ENCODE measurements at places on chromosomes 1 and 21. TPM values are rescaled to one million over a fixed set of nuclear protein-coding genes. Genes with fewer than 3 reads are reported as not detected.

Gene KRTAP6-2
- total RNA-seq: not detected

Gene KANK4
- total RNA-seq: 0.19 TPM

Gene LCE1B
- not detected for total RNA-seq

Gene PTPN7
- 3.8 TPM for total RNA-seq

Gene ANXA9
- 1.2 TPM for total RNA-seq

Gene CR1L
- total RNA-seq: not detected

Gene MNDA
- total RNA-seq: 1.3 TPM

Gene PLA2G2F
- not detected for total RNA-seq

Gene ZNF695
- 0.23 TPM for total RNA-seq

Gene TNFRSF9
- not detected for total RNA-seq

Gene VASH2
- 1.3 TPM for total RNA-seq

GRCh38 chr1:173152598-173152997 lies 54.5 kb downstream of the TNFSF4 start:
- DNase-seq: no peak

DNA sequence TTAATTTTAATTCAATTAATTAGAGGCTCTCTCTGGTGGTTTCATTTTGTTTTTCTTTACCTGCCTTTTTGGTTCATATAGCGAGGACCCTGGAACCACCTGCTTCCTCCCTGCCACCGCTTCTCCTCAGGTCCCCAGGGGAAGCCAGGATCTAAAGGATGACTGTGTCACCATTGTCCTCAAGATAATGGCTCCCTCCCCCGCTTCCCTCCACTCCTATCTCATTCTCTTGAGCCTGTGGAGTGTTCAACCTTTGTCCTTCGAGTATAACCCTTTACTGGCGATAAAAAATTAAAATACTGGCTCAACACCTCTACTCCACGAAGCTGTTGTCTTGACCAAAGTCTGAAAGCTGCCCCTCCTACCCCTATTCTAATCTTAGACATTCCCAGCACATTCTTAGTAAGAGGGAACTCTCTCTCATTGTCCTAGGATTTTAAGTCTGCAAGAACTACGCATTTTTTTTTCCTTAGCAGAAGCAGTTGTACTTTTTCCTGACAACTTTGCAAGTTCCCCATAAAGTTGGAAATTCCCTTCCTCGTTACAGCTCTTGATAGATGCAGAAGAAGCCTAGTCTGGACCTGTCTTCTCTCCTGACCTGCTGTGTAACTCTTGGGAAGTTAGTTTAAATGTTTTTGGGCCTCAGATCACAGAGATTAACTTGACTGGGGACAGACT lies 12.6 kb upstream of the MAPKAPK2 start:
- no peak for DNase-seq

- no peak for DNase-seq
Measured at GRCh38 chr1:210603123-210603522, 274.4 kb downstream of the HHAT start.

DNA sequence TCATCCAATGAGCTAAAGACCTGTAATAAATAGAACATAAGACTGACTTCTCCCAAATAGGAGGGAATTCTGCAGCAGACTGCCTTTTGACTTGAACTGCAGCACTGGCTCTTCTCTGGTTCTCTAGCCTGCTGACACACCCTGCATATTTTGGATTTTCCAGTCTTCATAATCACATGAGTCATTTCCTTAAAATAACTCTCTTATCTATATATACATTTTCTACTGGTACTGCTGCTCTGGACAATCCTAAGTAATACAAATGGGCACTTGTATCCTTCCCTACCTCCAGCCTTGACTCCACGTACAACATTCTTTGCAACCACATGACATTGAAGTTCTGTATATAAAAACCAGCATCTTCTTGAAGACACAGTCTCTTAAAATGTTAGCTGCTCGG lies 429.4 kb upstream of the TMPRSS15 start:
- DNase-seq: no peak

DNA sequence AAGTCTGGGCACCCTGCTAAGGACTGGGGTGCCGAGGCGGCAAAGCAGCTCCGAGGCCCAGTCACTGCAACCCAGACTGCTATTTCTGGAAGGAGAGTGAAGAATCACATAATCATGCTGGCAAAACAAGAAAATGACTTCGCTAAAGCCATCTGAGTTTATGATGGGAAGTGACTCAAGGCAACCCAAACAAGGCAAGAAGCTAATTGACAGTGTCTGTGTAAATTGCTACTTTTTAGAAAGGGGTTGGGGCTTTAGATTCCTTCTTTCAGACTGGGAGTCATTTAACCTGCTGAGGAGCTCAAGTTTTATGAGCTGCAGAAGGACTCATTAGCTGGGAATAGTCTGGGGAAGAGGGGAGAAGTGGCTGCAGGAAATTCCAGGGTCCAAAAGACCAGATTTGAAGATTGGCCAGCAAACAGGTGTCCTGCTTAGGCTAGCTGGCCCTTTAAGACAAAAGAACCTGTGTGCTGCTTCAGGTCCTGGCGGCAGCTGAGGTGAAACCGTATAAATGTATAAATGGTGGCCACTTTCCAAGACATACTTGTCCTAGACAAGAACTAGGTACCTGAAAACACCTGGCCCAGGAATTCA lies 28.1 kb downstream of the TSHB start:
- no peak for DNase-seq

GRCh38 chr1:64878931-64879611 lies 87.3 kb downstream of the JAK1 start:
- DNase-seq: no peak

- DNase-seq: no peak
Measured at GRCh38 chr1:60692031-60692430, 390.3 kb upstream of the NFIA start.

GRCh38 chr1:155160128-155160527 lies 13.0 kb downstream of the KRTCAP2 start:
- DNase-seq: no peak

GRCh38 chr1:1869469-1869868 lies 21.4 kb downstream of the GNB1 start:
- no peak for DNase-seq

DNA sequence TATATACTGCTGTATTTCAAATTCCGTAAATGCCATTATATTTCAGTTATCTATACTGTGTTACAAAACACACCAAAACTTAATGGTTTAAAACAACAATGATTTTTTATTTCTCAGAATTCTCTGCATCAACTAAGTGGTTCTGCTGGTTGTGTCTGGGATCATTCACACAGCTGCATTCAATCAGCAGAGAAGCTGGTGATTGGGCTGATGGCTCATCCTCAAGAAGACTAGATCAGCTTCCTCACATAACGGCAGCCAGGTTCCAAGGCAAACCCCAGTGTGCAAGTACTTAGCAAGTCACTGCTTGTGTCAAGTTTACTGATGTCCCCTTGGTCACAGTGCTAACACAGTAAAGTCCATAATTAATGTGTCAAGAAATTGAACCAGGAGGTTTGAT lies 86.3 kb upstream of the VANGL1 start:
- DNase-seq: no peak

GRCh38 chr21:34613679-34614627 lies 960 bp downstream of the RCAN1 start:
- no peak for DNase-seq

GRCh38 chr1:155241069-155241679 lies 14.1 kb downstream of the ENTREP3 start:
- no peak for DNase-seq

GRCh38 chr1:178011465-178011828 lies 41.6 kb upstream of the SEC16B start:
- no peak for DNase-seq

DNA sequence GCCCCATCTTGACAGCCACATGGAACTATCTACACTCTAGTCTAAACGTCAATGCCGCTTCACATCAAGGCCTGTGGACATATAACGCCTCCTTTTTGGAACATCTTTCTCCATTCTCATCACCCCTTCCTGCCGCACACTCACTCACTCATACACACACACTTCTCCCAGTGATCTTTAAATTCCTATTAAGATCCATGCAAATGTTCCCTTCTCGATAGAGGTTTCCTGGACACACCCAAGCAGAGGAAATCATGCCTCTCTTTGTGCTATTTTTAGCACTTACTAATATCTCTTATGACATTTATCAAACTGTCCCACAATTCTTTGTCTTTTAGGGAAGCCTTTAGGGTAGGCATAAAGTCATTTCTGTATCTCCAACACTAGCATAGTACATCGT lies 28.2 kb upstream of the SLAMF9 start:
- DNase-seq: no peak

DNA sequence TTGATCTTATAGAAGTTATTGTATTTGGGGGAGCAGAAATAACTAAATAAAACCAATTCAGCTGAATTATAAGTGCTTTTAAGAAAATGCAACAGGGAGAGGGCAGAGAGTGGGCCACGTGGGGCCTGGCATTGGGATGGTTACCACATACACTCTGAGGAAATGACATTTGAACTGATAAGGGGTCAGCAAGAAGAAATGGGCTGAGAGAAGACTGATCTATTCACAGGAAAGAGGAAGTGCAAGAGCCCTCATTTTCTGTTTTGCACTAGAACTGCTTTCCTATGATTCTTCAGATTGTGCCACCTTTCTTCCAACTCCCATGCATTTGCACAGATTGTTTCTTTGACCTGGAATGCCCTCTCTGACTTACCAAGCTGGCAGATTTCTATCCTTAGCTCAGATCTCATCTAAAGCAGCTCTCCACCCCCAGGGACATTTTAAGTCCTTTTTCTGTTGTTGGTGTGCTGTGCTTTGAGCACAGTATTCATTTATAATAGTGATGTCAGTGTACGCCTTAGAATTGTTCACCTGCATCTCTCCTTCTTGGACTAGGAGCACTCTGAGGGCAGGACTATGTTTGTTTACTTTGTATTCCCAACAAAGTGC lies 115.9 kb downstream of the FGGY start:
- DNase-seq: no peak

- no peak for DNase-seq
Measured at GRCh38 chr1:156006666-156007376, 13.9 kb downstream of the SSR2 start.

DNA sequence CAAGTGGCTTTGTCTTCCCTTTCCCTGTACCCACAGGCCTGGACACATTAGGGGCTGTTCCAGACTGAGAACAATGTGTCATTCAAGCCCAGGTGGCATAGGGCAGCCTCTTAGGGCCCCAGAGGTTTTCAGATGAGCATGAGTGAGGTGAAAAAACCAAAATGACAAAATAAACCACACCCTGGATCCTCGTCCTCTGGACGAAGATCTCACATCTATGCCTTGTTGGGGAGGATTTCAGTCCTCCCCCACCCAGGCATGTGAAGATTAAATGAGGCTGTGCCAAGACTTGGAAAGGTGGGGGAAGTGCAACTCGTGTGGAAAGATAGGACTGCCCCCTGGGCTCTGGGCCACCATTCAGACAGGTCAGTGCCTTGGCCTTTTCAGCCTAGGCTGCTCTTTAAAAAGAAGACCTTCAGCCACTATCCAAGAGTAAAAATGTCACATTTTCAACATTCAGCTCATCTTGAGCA lies 32.8 kb upstream of the IL19 start:
- no peak for DNase-seq

DNA sequence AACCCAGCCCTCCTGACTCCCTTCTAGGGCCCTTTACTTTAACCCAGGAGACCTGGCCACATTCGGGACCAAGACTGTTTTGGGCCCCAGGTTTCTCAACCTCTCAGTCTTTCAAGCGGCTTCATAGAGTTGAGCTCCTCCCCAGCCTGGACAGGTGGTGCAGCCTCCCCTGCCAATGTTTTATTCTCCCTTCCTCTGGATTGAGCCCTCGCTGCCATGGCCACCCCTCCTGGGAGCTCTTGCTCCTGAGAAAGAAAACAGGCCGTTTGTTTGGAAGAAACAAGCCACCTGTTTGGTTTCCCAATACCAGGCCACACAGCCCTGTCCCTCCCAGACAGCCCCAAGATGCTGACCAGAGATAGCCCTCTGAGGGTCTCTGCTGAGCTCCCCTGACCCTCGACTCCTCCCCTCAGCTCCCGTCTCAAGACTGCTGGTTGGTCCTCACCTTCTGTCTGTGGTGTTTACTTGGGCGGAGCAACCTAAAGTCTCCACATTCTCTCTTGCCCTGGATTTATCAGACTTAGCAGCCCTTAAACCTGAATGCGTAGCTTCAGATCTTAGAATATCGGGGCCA lies 3.3 kb downstream of the TMEM51 start:
- DNase-seq: no peak

- DNase-seq: no peak
Measured at GRCh38 chr1:224683936-224684335, 67.8 kb downstream of the CNIH3 start.

GRCh38 chr1:61013189-61013945 lies 69.0 kb upstream of the NFIA start:
- DNase-seq: no peak

DNA sequence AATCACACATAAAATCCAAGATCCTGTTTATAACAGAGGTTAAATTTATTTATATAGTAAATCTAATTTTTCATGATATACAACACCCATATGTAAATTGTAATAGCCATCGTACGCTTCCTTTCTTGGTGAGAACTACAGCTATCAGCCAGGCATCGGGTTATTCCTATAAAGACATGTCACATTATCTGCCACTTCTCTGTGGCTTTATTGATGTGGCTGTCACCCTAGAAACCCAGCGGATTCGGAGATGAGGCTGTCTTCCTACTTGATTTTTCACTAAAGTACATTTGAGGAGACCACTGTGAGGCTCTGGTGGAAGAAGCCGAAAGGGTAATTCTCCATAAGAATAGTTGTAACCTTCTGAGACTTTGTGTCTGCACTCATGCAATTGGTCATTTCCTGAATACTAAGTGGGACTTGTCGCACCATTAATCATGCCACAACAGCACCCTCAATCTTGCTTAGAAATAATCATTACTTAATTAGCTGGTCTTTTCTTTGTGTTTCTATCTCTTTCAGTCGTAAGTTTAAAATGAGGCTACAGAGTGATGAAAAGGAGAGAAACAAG lies 106.0 kb downstream of the NTNG1 start:
- no peak for DNase-seq

- no peak for DNase-seq
Measured at GRCh38 chr1:153769221-153769620, 6.0 kb upstream of the SLC27A3 start.

GRCh38 chr1:13667691-13668090 lies 32.3 kb upstream of the PRDM2 start:
- DNase-seq: no peak

GRCh38 chr1:227917081-227917950 lies 30.4 kb downstream of the WNT9A start:
- DNase-seq: no peak

- no peak for DNase-seq
Measured at GRCh38 chr1:204130981-204131892, 20.6 kb downstream of the ETNK2 start.

DNA sequence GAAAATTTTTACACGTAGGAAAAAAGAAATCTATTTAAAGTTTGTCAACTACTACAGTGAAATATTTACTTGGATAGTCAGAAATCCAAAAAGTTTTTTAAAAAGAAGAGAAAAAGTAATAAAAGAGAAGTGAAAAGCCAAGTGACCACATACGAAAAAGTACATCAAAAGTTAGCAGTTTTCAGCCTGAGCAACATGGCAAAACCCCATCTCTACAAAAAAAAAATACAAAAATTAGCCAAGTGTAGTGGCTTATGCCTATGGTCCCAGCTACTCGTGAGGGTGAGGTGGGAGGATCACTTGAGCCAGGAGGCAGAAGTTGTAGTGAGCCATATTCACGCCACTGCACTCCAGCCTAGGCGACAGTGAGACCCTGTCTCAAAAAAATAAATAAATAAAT lies 5.2 kb upstream of the MR1 start:
- DNase-seq: no peak
